HL-60 (cell line): ENCODE measurements at places on chromosomes 3 and 15.

- DNase-seq: no peak
Measured at GRCh38 chr3:172030181-172030580, 9.2 kb upstream of the FNDC3B start.

DNA sequence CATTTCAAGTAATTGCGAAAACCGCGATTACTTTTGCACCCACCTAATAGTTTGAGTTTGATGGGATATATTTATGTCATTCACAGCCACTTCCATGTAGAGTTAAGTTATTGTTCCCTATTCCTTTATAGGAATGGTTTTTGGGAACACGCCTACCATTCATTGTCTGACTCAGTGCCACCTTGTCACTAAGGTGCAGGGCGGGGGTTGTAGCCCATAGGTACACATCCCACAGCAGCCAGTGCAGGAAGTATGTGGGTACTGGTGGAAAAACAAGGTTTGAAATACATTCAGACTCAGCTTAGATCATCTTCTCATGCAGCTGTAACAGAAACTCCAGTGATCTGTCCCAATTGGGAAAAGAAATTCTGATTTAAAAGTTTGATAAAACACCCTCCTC is 48.2 kb upstream of the CFAP161 start:
- no peak for DNase-seq

DNA sequence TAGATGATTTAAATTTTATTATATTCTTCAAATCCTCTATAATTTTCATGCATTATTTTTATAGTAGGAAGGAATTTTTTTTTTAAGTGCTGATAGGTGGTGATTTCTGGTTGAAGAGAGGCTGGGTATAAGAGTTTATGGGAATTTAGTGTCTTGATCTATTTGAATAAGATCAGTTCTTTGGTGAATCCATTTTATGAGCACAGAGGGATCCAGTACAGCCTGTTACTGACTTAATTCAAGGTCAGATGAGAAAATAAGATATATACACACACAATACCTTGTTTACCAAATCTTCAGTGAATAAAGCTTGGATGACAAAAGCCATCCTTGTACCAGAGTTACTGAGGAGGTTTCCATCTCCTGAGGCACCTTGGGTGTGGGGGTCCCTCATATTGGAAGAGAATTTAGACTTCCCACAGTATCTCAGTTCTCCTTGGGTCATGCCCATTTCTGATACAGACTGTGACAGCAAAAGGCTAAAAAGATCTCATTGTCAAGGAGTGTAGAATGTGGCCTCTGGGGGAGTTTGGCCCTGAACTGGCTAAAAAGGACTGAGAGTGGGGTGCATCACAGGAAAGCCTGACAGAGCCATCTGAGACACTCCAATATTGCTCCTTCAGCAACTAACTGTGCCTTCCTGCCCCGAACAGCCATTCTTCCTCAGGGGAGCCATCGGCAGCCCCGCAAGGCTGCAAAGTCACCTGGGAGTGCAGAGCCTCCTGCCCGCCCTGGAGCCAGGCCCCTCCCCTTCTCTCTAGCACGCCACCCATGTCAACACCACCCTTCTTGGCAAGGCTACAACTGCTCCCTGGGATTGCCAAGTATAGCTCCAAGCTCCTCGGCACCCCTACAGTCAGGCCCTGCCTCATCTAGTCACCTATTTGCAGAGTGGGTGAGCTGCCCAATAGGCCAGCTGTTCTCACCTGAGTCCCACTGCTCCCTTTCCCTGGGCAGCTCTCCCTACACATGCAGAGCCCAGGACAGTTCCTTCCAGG is 43.1 kb upstream of the HACD2 start:
- no peak for DNase-seq

GRCh38 chr3:24495326-24495994 is 810 bp upstream of the THRB start:
- no peak for DNase-seq

DNA sequence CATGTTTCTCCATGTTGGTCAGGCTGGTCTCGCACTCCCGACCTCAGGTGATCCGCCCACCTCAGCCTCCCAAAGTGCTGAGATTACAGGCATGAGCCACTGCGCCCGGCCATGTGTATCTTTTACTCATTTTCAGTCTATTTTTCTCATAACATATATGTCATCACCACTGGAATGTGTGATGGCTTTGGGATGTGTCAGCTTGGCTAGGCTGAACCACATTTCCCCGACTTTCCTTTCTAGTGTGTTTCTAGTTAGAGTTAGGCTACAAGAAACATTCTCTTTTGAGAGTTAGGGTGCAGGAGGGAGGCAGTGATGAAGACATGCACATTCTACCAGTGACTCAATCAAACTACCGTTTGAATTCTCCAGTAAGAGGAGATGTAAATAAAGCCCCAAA is 444.9 kb upstream of the THBS1 start:
- no peak for DNase-seq

- DNase-seq: no peak
Measured at GRCh38 chr3:142215106-142215505, 10.3 kb downstream of the GK5 start.

GRCh38 chr3:162933656-162934055 is 1437.0 kb downstream of the OTOL1 start:
- no peak for DNase-seq
